Fibroblast of the conjunctiva (primary cell): ENCODE measurements at places on chromosomes 4 and X.

- no peak for DNase-seq
Measured at GRCh38 chr4:112007391-112007790, 137.9 kb upstream of the FAM241A start.

GRCh38 chrX:132958091-132958703 is at the start of gene HS6ST2:
TSS of gene HS6ST2 (minus strand) at chrX:132958629.
- DNase-seq, result no peak

DNA sequence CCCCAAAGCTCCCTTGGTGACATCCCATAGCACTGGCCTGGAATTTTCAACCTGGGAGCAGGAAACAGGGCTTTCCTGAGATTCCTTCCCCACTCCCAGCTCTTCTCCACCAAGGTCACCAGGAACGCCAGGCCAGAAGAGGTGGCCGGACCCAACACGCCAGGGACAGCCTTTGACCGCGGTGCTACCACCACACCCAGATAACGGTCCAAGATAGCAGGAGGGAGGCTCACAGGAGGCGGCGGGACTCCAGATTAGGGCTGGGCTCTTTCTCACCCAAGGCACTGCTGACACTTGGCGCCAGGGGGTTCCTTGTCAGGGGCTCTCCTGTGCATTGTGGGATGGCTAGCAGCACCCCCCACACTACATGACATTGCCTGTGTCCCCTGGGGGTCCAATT is 22.9 kb downstream of the ZFYVE28 start:
- no peak for DNase-seq

GRCh38 chr4:152693871-152694270 is 14.1 kb upstream of the TMEM154 start:
- no peak for DNase-seq
